ENCODE measurements at places on chromosomes 5 and 9.

GRCh38 chr5:145887976-145888574, 15.3 kb upstream of the GRXCR2 start:
- no peak for DNase-seq

- DNase-seq, result peak; percentile 3
Measured at GRCh38 chr5:15105799-15106393, 234.3 kb upstream of the ANKH start.

DNA sequence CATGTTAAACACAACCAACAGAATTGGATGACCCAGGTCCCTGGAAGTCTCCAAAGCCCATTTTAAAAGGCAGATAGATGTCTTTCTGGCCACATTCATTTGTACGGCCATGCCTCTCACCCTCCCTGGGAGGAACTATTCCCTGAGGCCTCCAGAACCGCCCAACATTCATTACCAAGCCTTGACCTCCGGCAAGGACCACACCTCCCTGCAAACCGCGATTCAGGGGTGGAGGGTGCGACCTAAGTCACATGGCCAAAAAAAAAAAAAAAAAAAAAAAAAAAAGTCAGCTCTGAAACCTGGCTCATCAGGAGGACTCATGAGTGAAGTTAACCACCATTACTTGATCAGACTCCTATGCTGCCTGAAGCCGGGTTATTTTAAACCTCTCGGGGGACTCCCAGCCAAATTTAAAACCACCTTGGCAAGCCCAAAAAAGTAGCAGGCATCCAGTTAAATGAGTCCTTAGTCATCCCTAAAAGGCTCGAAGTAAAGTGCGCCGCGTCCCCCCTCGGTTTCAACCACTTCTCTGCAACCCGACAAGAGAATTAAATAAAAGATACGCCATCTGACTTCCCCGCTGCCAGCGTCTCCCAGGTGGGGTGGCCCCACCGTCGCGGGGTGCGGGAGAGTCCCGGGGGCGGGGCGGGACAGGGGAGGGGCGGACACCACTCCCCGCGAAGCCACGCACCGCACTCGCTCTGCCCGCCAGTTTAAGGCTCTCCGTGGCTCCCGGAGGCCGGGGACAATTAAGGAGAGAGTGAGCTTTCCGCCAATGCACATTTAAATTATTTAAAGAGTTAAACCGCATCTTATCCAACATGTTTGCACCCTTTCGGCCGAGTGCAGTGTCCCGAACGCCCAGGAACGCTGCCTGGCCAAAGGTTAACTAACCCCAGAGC, 2.3 kb downstream of the KLF9 start:
- DNase-seq, result peak; percentile 69

- DNase-seq, result no peak
Measured at GRCh38 chr5:958701-959571, 49.7 kb upstream of the NKD2 start.

DNA sequence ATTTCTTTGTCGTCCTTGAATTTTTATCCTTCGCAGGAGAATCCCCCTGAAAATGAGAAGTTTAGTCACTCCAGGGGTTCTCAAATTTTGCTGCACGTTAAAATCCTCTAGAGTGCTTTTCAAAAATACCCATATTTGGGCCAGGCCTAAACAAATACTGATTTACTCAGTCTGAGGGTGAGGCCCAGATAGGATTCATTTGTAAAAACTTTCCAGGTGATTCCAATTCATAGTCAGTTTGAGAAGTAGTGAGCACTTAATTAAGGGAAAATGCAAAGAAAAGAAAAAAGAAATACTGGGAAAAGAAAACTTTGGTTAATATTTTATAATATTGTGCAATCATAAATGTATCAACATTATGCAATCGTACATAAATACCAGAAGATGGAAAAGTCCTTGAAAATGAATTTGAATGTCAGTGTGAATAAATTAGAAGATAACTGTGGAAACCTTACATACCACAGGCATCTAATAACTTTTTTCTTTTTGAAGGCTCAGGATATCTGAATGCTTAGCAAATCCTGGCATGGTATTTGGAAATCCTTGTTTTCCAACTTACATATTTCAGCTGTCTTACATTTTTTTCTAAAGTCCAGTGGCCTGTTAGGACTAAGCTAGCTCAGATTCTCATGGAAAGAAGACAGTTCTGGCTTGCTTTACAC, 116.5 kb upstream of the DAPK1 start:
- DNase-seq, result no peak

DNA sequence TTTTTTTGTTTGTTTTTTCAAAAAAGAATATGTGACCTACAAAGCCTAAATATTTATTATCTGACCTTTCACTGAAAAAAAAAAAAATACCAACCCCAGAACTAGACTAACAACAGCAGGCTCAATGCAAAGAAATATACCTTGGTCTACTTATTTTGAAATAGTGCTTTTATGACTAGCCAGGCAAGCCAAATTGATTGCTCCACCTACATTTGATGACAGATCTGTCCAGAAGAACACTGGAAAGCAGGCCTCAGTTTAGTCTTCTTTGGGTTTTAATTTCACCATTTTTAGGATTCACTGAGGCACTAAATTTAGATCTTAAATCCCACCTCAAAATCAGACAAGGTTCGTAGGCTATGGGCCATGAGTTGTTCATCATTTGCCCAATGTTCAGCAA, 97.3 kb downstream of the PLPP1 start:
- no peak for DNase-seq

GRCh38 chr5:171162596-171162995, 146.5 kb upstream of the TLX3 start:
- DNase-seq, result no peak

GRCh38 chr9:72365525-72366256, 683 bp upstream of the ZFAND5 start:
- peak; percentile 68 for DNase-seq

GRCh38 chr9:16207161-16207560, 654.3 kb downstream of the CCDC171 start:
- DNase-seq, result no peak

- no peak for DNase-seq
Measured at GRCh38 chr5:31769530-31769929, 130.6 kb downstream of the PDZD2 start.

GRCh38 chr9:133467101-133467500, 7.3 kb downstream of the CACFD1 start:
- no peak for DNase-seq

DNA sequence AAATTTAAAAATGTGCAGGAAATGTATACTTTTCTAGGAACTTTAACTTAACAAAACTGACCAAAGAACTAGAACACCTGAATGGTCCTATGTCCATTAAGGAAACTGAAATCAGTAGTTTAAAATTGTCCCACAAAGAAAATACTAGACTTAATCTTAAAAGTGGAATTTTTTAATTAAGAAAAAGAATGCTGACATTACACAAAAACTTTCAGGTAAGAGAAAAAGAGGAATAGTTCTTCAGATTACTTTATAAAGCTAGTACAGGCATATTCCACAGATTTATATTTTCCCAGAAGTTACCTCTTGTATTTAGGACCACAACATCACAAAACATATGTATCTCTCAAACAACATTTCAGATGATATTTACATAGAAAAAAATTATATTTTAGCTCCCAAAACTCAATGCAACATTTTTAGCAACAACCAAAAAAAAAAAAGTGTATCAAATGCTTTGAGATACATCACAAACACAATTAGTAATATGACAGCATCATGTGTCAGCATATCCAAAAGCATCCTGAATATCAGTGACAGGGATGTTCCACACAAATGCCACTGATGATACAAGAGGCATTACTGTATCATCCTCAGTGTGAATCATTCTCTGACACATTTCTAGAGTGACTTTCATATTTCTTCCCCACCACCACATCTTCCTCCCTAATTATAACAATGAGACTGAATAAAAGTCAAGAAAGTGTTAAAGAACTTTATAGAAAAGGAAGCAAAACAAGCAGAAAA, 264.0 kb downstream of the EPB41L4A start:
- DNase-seq, result no peak

GRCh38 chr5:82562696-82563240, 284.6 kb upstream of the RPS23 start:
- no peak for DNase-seq

- no peak for DNase-seq
Measured at GRCh38 chr5:55073211-55073610, 29.2 kb upstream of the GZMA start.

DNA sequence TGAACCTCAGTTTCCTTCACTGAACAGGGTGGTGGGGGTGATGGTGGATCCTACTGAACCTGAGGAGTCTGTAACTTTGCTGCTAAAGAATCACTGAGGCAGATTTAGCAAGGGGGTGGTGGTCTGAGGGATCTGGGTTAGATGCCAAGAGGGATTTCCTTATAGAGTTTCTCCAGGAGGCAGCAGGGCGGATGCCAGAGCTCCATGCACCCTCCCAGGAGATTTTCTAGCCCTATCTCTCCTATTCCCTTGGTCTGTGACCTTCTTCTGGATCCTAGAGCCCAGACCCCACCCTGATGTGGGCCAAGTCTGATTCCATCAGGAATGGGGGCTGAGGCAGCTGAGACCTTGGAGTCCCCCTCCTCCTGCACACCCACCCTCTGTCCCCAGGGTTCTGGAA, 6.0 kb downstream of the PTGS1 start:
- no peak for DNase-seq

DNA sequence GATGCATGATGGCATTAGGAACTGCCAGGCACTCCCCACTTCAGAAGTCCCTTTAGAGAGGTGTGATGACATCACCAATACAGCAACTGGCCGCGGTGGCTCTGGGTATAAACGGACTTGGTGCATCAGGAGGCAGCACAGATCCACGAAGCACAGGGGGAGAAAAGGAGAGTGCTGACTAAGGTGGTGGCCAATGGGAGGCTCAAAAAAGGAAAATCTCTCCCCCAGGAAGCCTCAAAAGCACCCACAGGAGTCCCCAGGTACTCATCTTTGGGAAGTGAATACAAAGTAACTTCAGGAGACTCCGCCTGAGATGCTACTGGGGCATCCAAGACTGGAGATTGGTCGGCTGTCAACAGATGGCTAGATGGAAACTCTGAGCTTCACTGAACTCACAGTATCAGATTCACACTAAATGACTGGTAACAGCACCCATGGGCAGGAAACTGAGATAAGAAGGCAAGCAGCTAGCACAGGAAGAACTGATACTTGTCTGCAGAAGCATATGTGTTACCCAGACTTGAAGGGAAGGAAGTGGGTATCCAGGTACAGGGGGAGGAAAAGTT, 7.6 kb downstream of the TTC39B start:
- peak; percentile 64 for DNase-seq
